ENCODE measurements at places on chromosomes 1 and 21.

GRCh38 chr1:170881268-170882265 lies 53.8 kb upstream of the MROH9 start:
- peak; percentile 23 for DNase-seq

GRCh38 chr1:198713081-198713480 lies 74.2 kb downstream of the PTPRC start:
- DNase-seq: no peak

DNA sequence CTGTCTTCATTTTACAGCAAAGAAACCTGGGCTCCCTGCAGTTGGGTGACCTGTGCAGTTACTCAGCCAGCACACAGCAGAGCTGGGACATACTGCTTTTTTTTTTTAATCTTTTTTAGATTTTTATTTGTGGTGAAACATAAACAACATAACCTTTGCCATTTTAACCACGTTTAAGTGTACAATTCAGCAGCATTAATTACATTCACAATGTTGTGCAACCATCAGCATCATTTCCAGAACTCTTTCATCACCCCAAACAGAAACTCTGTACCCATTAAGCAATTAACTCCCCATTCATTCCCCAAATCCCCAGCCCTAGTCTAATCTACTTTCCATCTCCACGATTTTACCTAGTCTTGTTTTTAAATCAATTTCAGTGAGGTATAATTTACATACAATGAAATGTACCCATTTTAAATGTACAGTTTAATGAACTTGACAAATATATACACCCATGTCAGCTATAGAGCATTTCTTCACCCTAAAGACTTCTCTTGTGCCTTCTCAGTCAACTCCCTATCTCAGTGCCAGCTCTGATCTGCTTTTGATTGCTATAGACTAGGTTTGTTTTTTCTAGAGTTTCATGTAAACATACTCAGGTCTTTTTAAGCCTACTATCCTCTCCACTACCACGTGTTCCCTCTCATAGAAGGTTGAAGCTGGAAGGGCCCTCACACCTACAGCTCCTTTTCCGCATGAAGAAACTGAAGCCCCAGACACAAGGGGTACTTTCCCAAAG lies 37.8 kb upstream of the C8B start:
- DNase-seq: no peak

DNA sequence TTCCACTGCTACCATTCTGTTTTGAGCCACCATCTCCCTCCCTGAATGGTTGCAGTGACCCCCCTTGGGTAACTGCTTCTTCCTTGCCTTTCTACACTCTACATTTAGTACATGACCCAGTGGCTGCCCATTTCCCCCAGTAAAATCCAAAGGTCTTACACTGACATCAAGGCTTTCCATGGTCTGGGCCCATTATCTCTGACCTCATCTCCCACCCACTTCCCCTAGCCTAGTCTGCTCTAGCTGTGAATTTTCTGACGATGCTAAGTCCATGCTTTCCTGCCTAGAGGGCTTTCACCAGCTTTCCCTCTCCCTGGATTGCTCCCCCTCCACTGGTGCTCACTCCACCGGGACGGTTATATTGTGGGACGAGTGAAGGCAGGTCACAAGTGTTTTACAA lies 219.2 kb downstream of the RYR2 start:
- no peak for DNase-seq

GRCh38 chr21:38768471-38769063 lies 37.2 kb upstream of the ETS2 start:
- DNase-seq: no peak

DNA sequence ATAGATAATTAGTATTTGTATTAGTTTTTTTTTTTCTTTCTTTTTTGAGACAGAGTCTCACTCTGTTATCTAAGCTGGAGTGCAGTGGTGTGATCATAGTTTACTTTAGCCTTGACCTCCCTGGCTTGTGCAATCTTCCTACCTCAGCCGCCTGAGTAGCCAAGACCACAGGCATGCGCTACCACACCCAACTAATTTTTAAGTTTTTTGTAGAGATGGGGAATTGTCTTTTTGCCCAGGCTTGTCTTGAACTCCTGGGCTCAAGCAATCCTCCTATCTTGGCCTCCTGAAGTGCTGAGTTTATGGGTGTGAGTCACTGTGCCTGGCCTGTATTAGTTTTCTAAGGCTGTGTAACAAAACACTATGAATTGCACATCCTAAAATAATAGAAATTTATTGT lies 58.3 kb downstream of the MSH4 start:
- no peak for DNase-seq

GRCh38 chr1:17039522-17039921 lies 14.3 kb downstream of the SDHB start:
- DNase-seq: no peak

GRCh38 chr1:113192242-113192641 lies 119.2 kb downstream of the LRIG2 start:
- no peak for DNase-seq

- DNase-seq: no peak
Measured at GRCh38 chr1:219460896-219461815, 151.7 kb downstream of the ZC3H11B start.

GRCh38 chr1:160438935-160439334 lies 38.6 kb downstream of the VANGL2 start:
- no peak for DNase-seq

GRCh38 chr1:180028864-180029263 lies 74.3 kb downstream of the CEP350 start:
- DNase-seq: no peak

GRCh38 chr1:3902571-3903091 lies 2.6 kb upstream of the C1orf174 start:
- DNase-seq: no peak

DNA sequence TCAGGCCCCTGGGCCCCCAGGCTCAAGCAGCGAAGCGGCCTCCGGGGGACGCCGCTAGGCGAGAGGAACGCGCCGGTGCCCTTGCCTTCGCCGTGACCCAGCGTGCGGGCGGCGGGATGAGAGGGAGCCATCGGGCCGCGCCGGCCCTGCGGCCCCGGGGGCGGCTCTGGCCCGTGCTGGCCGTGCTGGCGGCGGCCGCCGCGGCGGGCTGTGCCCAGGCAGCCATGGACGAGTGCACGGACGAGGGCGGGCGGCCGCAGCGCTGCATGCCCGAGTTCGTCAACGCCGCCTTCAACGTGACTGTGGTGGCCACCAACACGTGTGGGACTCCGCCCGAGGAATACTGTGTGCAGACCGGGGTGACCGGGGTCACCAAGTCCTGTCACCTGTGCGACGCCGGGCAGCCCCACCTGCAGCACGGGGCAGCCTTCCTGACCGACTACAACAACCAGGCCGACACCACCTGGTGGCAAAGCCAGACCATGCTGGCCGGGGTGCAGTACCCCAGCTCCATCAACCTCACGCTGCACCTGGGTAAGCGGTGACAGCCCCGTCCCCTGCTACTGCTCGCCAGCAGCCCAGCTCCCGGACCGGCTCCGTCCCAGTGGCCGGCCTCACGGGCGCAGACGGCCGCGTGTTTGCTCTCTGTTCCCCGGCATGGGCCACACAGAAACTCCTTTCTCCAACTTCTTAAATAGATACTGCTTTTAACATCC lies 539 bp downstream of the LAMC1 start:
- DNase-seq: no peak

- no peak for DNase-seq
Measured at GRCh38 chr1:240031009-240031408, 60.7 kb upstream of the FMN2 start.

DNA sequence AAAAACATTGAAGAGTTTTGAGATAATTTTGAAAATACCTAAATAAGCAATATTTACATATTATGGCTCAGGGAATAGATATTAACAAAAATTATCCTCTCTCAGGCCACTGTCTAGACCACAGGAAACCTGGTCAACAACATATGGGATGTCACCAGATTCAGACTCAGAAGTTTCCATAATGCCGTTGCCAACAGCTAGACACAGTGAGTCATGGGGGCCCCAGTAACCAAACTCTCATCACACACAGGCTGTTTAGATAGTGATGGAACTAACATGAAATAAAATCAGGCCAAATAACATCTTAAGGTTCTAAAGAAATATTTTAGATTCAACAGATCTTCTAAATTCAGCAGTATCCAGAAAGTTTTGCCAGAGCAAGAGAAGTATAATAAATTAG lies 681.7 kb upstream of the ADAMTS5 start:
- DNase-seq: peak; percentile 16

DNA sequence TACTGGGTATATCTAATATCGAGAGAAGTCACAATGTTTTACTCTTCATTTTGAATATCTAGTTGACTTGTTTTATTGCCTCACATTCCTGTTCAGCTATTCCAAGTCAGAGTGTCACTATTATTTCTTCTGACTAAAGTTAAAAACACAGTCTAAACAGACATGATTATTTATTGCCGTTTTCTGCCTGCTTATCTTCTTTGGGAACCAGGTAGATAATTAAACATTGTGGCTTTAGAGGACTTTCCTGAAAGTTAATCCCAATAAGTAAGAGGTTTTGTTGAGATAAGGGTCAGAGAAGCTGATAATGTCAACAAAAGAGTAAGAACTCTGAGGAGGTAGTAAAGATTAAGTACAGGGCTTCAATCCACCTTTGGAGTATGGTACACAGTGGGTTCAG lies 53.8 kb downstream of the PCNX2 start:
- no peak for DNase-seq

- no peak for DNase-seq
Measured at GRCh38 chr1:168920456-168921094, 185.9 kb upstream of the ATP1B1 start.

- DNase-seq: no peak
Measured at GRCh38 chr1:25614501-25615171, 2.0 kb upstream of the MAN1C1 start.

DNA sequence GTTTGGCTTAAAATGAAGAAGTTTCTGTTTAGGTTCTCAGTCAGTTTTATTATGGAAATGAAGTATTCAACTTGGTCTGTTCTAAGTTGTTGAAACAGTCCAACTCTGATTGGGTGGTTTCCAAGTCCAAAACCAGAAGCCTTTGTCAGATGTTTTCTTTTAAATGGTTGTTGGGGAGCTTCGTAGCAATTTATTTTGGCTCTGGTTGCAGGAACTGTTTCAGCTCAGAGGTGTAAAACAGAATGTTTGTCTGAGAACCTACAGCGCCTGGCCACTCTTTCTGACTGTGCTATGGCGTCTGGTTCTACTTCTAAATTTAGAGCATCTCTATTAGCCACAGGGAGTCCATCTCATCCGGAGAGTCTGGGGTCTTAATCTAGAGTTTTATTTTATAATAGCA lies 582.6 kb upstream of the TMPRSS15 start:
- peak; percentile 81 for DNase-seq

GRCh38 chr1:218219460-218219859 lies 65.6 kb upstream of the RRP15 start:
- DNase-seq: no peak

DNA sequence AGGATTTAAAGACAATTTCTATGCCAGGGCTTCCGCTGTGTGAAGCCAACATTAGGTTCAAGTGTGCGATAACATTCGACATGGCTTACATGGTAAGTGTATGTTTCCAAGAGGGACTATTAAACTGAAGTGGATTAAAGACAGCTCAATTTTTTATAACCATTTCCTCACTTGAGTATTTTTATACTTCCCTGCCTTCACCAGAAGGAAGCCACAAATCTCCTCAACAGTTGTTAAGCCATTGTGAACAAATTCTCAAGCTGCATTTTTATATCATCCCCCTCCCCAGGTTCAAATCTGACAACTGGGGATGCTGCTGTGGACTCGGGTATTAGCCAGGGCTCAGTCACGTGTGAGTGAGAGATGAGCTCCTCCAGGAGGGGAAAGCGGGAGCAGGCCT lies 116.3 kb downstream of the RHOU start:
- no peak for DNase-seq

GRCh38 chr1:233704170-233704897 lies 90.4 kb downstream of the KCNK1 start:
- DNase-seq: no peak

DNA sequence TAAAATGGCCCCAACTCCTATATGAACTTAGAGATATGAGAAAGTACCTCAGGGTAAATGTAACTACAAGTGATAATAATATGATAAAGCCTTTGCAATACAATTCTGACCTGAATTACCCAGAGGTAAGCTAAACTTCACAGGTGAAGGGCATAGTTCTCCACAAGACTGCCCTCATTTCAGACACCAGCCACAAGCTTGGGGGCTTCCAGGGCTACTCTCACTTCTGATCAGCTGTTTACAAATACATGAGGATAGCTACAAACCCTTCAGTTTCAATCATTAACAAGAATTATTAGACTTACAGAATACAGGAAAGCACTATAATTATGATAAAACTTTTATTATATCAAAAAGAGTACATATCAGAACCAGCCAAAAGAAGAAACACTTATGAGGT lies 18.7 kb upstream of the DPH5 start:
- no peak for DNase-seq

- no peak for DNase-seq
Measured at GRCh38 chr1:54716299-54717047, 812 bp downstream of the TTC4 start.

- DNase-seq: no peak
Measured at GRCh38 chr21:30206551-30207251, 9.2 kb downstream of the CLDN8 start.

- no peak for DNase-seq
Measured at GRCh38 chr1:44964396-44964795, 22.0 kb downstream of the EIF2B3 start.

GRCh38 chr1:22816067-22816775 lies 105.6 kb downstream of the EPHB2 start:
- no peak for DNase-seq

GRCh38 chr1:221634606-221635005 lies 107.3 kb downstream of the DUSP10 start:
- no peak for DNase-seq

DNA sequence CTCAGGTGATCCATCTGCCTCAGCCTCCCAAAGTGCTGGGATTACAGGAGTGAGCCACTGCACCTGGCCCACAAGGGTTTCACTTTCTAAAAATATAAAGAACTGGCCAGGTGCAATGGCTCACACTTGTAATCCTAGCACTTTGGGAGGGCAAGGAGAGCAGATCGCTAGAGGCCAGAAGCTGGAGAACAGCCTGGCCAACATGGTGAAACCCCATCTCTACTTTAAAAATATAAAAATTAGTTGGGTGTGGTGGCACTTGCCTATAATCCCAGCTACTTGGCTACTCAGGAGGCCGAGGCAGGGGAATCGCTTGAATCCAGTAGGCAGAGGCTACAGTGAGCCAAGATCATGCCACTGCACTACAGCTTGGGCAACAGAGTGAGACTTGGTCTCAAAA lies 25.7 kb downstream of the MRPL39 start:
- no peak for DNase-seq

- DNase-seq: no peak
Measured at GRCh38 chr1:17734609-17735008, 20.5 kb upstream of the ACTL8 start.

- DNase-seq: no peak
Measured at GRCh38 chr1:66437136-66437401, 96.9 kb upstream of the SGIP1 start.

- no peak for DNase-seq
Measured at GRCh38 chr1:43285269-43285990, at the start of gene C1orf210. Gene C1orf210, minus strand, starts transcription at chr1:43285581. Its CDS starts 2,311 bp downstream, at chr1:43283270.

Measured in NCI-H446 treated with DMSO at 0.1 percent for 48 hours (cell line).